ENCODE measurements at places on chromosomes 2 and 18. TPM values are rescaled to one million over a fixed set of nuclear protein-coding genes. Genes with fewer than 3 reads are reported as not detected.

Gene BCS1L
- total RNA-seq = 39.0 TPM

Gene IL1F10
- total RNA-seq = not detected

Gene PRSS56
- total RNA-seq = not detected

Gene CCDC148
- 2.2 TPM for total RNA-seq

Gene BMP10
- not detected for total RNA-seq

Gene DSEL
- 8.1 TPM for total RNA-seq

GRCh38 chr2:43100362-43100882 is 126.0 kb downstream of the ZFP36L2 start:
- DNase-seq = no peak

DNA sequence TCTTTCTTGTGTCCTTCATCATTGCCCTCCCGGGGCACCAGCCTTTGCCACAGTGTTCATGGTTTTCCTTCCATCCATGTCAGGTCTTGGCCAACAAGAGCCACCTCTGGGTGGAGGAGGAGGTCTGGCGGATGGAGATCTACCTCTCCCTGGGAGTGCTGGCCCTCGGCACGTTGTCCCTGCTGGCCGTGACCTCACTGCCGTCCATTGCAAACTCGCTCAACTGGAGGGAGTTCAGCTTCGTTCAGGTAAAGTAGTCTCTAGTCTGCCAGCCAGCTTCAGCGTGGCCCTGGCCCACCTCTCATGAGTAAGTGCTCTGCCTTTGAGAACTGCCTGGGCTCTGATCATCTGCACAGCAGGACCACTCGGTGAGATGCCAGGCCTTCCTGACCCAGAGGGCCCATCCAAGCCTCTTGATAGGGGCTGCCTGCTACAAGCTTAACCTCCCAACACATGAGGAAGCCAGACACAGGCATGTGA is 31.0 kb downstream of the STEAP3 start:
- no peak for DNase-seq

- no peak for DNase-seq
Measured at GRCh38 chr2:159605441-159606178, 10.7 kb downstream of the BAZ2B start.

GRCh38 chr18:27921904-27922751 is 254.8 kb downstream of the CDH2 start:
- DNase-seq = no peak

DNA sequence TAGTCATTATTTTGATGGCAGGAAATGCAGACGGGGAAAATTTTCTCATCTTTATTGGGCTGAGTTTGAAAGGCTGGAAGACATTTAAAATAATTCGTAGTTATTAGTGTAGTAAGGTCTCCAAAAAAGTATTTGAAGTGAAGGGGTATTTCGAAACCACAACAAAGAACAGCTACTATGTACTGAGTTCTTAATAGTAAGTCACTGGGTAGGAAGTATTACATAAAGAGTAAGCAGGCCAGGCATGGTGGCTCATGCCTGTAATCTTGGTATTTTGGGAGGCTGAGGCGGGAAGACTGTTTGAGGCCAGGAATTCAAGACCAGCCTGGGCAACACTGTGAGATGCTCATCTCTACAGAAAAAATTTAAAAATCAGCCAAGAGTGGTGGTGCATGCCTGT is 113.6 kb downstream of the MEP1B start:
- no peak for DNase-seq

DNA sequence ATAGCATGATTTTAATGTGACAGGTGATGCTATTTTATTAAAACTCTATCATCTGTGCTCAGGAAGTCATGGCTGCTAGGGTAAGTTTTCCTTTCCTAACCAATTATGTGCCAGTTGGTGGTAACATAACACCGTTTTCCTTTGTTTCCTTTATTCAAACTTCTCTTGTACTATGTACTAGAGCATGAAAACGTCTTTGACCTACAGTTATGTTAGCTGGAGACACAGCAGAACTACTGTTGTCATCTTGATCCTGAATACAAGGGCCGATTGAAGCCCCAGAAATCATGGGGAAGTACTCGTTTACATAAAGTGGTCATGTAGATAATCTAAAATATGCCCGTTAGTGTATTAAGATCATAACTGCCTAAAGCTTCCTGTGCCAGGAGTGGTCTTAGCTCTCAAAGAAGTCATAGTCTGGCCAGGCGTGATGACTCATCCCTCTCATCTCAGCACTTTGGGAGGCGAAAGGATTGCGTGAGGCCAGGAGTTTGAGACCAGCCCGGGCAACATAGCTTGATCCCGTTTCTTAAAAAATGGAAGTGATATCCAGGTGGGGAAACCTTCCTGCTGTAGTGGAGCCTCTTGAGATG is 20.5 kb downstream of the NEDD4L start:
- no peak for DNase-seq

GRCh38 chr2:238238766-238239542 is 884 bp downstream of the HES6 start:
- no peak for DNase-seq

DNA sequence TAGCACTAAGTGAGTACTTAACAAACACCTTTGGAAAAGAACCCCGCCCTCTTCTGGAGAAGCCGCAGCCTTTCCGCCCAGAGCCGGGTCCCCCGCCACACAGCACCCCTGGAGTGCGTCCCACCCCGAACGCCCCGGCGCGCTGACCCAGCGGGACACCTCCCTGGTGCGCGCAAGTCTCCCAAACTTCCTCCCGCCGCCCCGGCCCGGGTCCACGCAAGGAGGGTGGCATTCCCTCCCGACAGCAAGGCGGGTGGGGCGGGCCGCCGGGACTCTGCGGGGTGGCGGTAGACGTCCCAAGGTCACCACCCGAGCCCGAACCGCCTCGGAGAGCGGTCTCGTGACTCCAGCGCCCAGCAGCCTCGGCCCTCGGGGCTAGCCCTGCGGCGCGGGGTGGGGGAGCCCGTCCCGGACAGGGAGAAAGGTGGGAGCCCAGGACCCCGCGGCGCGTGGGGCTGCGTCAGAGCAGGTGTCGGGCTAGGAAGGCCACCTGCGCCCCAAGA is 598 bp downstream of the CCDC93 start:
- peak; percentile 54 for DNase-seq

DNA sequence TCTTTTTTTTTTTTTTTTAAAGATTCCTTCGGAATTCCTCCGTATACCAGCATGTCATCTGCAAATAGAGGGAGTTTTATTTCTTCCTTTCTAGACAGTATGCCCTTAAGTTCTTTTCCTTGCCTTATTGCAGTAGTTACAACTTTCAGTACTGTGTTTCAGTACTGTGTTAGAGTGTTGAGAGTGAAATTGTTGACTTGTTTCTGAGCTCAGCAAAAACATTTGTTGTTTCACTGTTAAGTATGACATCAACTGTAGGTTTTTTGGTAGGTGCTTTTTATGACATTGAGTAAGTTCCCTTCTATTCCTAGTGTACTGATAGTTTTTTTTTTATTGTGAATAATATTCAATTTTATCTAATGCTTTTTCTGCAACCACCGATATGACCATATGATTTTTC is 43.9 kb downstream of the ACVR2A start:
- no peak for DNase-seq

GRCh38 chr18:47287911-47288585 is 36.6 kb upstream of the SKOR2 start:
- DNase-seq = no peak

- no peak for DNase-seq
Measured at GRCh38 chr2:172772633-172773032, 37.0 kb downstream of the RAPGEF4 start.

DNA sequence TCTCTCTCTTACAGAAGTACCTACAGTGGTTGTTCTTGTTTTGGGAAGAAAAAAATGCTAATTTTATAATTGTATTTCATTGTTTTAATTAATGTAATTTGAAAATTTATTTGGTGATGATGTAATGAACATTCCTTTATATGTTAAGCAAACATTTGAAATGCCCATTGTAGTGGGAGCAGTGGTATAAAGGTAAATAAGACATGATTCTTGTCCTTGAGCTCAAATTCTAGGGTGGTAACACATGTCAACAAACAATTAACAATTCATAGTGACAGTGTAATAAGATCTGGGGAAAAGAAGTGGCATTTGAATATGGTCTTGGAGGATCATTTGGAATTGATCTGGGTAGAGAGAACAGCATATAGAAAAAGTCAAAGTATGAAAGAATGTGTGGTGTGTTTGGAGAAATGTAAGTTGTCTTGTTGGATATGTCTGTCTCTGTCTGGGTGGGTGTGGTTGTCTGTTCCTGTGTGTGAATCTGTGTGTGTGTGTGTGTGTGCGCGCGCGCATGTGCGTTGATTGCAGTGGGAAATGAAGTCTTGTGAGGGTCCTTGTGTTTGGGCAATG is 5.8 kb downstream of the PTPN4 start:
- DNase-seq = no peak

DNA sequence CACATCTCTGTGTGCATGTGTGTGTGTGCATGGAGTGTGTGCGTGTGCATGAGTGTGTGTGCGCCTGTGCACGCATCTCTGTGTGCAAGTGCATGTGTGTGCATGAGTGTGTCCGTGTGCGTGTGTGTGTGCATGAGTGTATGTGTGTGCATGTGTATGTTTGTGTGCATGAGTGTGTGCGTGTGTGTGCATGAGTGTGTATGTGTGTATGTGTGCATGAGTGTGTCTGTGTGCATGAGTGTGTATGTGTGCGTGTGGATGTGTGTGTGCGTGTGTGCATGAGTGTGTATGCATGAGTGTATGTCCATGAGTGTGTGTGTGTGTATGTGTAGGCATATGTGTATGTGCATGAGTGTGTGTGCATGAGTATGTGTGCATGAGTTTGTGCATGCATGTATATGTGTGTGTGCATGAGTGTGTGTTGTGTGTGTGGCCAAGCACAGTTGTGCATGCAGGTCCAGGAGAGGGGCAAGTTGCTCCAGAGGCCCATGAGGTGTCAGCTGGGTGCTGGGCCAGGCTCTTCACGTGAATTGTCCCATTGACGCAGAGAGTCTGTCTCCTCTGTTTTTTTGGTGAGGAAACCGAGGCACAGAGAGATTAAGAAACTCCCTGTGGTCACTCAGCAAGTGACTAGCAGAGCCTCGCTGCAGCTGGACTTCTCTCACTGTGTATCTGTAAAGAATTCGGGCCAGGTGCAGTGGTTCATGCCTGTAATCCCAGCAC is 75.5 kb downstream of the ASB1 start:
- no peak for DNase-seq

GRCh38 chr2:210195101-210195852 is 24.1 kb upstream of the KANSL1L start:
- no peak for DNase-seq

DNA sequence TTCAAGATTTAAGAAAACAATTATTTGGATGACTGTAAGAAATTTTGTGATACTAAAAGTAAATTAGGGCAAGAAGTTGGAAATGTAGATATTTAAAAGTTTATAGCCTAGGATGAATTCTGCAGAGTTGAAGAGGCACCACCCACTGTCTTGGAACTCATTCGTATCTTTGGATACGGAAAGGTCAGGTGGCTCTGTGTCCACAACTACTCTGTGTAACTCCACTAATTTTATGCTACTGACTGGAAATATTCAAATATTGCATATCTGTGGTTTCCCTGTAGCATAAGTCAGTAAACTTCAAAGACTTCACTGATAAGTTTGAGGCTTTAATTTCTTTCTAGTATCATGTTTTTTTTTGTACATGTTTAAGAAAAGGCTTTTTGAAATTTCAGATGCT is 156.9 kb upstream of the RPRM start:
- no peak for DNase-seq

- DNase-seq = no peak
Measured at GRCh38 chr18:79544386-79544963, 135.1 kb upstream of the CTDP1 start.

- peak; percentile 40 for DNase-seq
Measured at GRCh38 chr2:232142049-232142448, 180.5 kb downstream of the DIS3L2 start.

- DNase-seq = no peak
Measured at GRCh38 chr2:165044505-165045303, 89.4 kb upstream of the SLC38A11 start.

DNA sequence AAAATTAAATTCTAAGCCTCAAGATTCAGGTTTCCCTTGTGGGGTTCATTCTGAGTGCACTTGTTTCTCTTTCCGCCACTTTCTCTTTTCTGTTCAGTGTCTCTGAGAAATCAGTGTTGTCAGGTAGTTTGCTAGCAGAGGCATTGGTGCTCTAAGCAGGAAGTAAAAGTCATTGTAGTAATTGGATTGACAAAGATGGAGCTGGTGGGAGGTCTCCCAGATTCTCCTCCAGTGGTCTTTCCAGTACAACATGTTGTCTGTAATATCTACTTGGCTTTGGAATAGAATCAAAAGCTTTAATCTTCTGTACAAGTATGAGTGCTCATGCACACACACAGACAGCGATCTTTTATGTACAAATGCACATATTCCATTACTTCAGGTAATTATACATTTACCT is 135.6 kb downstream of the KLHL14 start:
- DNase-seq = no peak

DNA sequence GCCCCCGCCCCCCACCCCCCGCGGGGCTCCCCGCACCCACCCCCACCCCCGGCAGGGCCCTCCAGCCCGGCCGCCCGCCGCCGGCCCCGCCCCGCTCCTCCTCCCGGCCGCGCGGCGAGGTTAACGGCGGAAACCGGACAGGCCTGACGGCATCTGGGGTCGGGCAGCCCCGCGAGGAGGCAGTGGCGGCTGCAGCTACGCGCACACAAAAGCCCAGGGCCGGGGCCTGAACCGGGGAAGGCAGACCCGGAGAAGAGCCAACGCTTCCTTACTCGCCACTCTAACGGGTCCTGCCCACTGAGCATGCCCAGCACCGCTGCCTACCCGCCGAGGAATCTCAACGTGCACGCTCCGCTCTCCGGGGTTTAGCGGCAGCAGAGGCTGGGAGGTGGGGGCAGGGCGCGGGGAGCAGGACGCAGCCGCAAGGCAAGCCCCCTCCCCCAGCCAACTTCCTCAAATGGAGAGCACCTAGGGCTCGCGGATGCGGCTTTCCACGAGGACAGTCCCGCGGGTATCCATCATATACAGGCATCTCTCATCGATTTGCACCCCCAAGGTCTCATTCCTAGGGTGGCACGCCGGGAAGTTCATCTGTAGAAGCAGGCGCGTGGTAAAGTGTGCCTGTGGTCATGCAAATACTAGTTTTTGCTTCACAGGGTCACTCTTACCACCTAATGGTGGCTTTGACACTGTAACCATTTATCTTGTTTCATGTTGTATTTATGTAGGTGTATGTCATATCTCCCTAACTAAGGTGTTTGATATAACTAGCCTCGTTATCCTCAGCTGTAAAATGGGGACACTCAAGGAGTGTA is at the start of gene MEMO1:
Gene MEMO1, minus strand, starts transcription at position 339 of the 815 bp plus-strand sequence. CDS start 761 bp downstream, outside the sequence.
- peak; percentile 95 for DNase-seq

GRCh38 chr18:3911413-3911812 is 461.4 kb downstream of the TGIF1 start:
- DNase-seq = no peak

GRCh38 chr2:64629875-64630274 is 23.8 kb downstream of the SERTAD2 start:
- no peak for DNase-seq

DNA sequence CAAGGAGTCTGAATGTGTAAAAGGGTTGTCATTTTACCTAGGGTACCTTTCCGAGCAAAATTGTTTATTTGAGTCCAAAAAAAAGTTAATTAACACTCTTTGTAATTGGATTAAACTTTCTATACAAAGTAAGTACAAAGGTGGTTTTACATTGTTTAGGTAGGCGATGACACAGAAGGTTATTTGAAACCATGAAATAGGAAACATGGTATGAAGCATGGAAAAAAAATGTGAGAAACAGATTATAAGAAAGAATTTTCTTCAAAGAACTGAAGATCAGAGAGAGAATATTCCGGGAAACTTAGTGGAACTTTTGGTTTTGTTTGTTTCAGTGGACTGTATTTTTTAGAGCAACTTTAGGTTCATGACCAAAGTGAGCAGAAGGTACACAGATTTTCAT is 32.7 kb downstream of the CARF start:
- no peak for DNase-seq

- DNase-seq = no peak
Measured at GRCh38 chr2:96859099-96859649, 1.4 kb upstream of the ANKRD39 start.
